H1 (cell line): ENCODE measurements at places on chromosomes 6 and 20. TPM values are rescaled to one million over a fixed set of nuclear protein-coding genes. Genes with fewer than 3 reads are reported as not detected.

GRCh38 chr20:55424968-55425367 is 580.4 kb downstream of the CBLN4 start:
- peaks cover 14% of the 10 kb centered on the region; the same call in 1 of the 2 replicates for H3K4me1 ChIP-seq
- no peak overlapping the region for H3K4me3 ChIP-seq
- H3K36me3 ChIP-seq = no peaks in the 10 kb centered on the region
- H3K27me3 ChIP-seq = no peaks in the 10 kb centered on the region

DNA sequence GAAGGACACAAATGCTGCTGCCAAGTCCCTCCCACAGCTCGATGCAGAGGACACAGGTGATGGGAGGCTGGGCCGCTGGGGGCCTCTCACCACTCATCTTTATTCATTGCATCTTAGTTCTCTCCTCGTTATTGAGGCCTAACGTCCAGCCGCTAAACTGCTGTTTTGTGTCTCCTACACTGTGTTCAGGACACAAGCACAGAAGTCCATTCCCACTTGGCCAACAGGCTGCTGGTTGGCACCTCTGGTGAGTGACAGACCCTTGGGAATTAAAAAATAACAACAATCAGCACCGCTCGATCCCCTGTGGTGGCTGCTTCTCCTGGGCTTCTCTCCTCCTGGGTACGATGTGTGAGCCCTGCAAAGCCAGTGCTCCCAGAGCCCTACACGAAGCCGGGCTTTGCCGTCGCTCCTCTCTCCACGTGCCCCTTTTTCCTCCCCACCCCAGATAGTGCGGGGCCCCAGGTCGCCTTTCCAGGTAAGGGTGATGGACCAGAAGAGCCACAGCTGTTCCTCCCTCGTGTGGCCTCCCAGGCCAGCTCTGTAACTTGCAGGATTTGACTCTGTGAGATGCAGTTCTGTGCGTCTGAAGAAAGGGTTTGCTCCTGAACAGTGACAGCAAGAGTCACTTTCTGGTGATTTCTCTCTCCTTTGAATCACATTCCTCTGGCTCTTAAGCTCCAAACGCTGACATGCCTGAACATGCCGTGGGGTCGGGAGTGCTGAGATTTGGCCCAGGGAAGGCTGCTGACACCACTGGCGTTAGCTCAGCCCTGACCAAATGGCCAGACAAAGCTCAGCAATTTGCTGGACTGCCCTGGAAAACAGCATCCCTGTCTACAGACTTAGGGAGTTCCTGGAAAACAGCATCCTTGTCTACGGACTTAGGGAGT is 59.3 kb downstream of the DLL1 start:
- H3K27me3 ChIP-seq = no peaks in the 10 kb centered on the region
- H3K27ac ChIP-seq = no peak overlapping the region
- peaks cover 10% of the 10 kb centered on the region; the same call in 1 of the 2 replicates for H3K4me1 ChIP-seq
- no peaks in the 10 kb centered on the region for H3K36me3 ChIP-seq

GRCh38 chr6:135183002-135183531 is 2.0 kb downstream of the MYB start:
- H3K27ac ChIP-seq = no peak overlapping the region
- H3K4me3 ChIP-seq = peak overlapping the region; percentile 74
- peaks cover 7% of the 10 kb centered on the region; the same call in 1 of the 2 replicates for H3K4me1 ChIP-seq

- H3K27ac ChIP-seq = no peak overlapping the region
- no peak for DNase-seq
- no peaks in the 10 kb centered on the region for H3K4me1 ChIP-seq
- no peaks in the 10 kb centered on the region for H3K27me3 ChIP-seq
- no peak overlapping the region for H3K4me3 ChIP-seq
- H3K36me3 ChIP-seq = no peaks in the 10 kb centered on the region
Observed at GRCh38 chr6:46821458-46821881, 28.3 kb downstream of the MEP1A start.

The GGTLC1 gene
- total RNA-seq = not detected in 2 replicates

GRCh38 chr6:63537201-63537958 is 34.9 kb upstream of the LOC128125822 start:
- H3K27ac ChIP-seq = no peak overlapping the region
- H3K36me3 ChIP-seq = no peaks in the 10 kb centered on the region

The CDH4 gene
- total RNA-seq = 7.4 and 7.9 TPM in 2 replicates

The CCN6 gene
- total RNA-seq = not detected in 2 replicates

- no peak overlapping the region for H3K4me3 ChIP-seq
- H3K4me1 ChIP-seq = no peaks in the 10 kb centered on the region
- no peak overlapping the region for H3K27ac ChIP-seq
- H3K36me3 ChIP-seq = no peaks in the 10 kb centered on the region
- no peaks in the 10 kb centered on the region for H3K27me3 ChIP-seq
Observed at GRCh38 chr6:145139140-145139850, 596.0 kb downstream of the EPM2A start.

- H3K27me3 ChIP-seq = no peaks in the 10 kb centered on the region
- no peak overlapping the region for H3K4me3 ChIP-seq
- no peak overlapping the region for H3K27ac ChIP-seq
- DNase-seq = no peak
Observed at GRCh38 chr20:17916433-17916891, 52.1 kb downstream of the SNX5 start.

The VGLL2 gene
- total RNA-seq = 0.13 TPM in 1 of 2 replicates, not detected in the other

- no peak for DNase-seq
- peaks cover 3% of the 10 kb centered on the region for H3K4me1 ChIP-seq
- no peak overlapping the region for H3K27ac ChIP-seq
Observed at GRCh38 chr20:58251979-58252591, 23.6 kb upstream of the ANKRD60 start.

- no peaks in the 10 kb centered on the region for H3K36me3 ChIP-seq
- no peaks in the 10 kb centered on the region for H3K27me3 ChIP-seq
- H3K27ac ChIP-seq = no peak overlapping the region
- DNase-seq = no peak
Observed at GRCh38 chr6:135810486-135810885, 41.0 kb upstream of the PDE7B start.

GRCh38 chr6:5999688-6000608 is 6.8 kb downstream of the NRN1 start:
- H3K4me3 ChIP-seq = peak overlapping the region; percentile 25; the same call in 1 of the 2 replicates
- peaks cover 99% of the 10 kb centered on the region for H3K27me3 ChIP-seq
- no peaks in the 10 kb centered on the region for H3K36me3 ChIP-seq
- DNase-seq = no peak
- H3K4me1 ChIP-seq = peaks cover 16% of the 10 kb centered on the region

The TAB2 gene
- total RNA-seq = 57.4 and 63.0 TPM in 2 replicates

DNA sequence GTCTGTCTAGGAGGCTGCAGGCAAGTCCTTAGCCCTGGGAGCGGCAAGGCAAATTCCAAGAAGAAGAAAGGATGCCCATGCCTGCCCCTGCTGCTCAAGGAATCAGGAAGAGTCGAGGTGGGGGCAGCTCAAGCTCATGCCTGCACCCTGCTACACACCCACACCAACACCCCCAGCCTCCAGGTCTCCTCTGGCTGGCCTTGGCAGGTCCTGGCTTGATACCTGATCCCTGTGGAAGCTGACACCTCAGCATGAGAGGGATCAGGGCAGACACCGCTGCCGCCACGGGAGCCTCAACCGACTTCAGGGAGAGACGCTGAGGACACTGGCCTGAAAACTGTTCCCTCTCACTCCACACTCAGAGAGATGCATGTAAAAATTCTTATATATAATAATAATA is 35.5 kb upstream of the MAFB start:
- no peaks in the 10 kb centered on the region for H3K27me3 ChIP-seq
- no peak for DNase-seq
- H3K4me1 ChIP-seq = no peaks in the 10 kb centered on the region
- H3K36me3 ChIP-seq = no peaks in the 10 kb centered on the region

DNA sequence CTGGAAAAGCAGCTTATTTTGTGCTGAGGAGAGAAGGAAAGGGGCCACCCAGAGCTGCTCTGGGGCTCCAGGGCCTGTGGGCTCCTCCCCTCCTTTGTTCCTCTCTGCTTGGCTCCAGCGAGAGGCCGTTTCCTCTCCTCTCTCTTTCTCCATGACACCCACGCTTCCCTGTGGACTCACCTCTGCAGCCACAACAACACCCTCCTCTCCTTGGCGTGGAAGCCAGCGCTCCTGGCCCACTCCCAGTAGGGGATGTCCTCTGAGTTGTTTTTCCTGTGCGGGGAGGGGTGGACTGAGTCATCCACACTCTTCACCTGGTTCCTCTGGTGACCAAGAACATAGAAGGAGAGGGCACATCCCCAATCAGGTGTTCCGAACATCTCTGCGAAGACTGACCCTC is 4.9 kb upstream of the CDSN start:
- H3K4me3 ChIP-seq = no peak overlapping the region
- no peak overlapping the region for H3K27ac ChIP-seq
- no peaks in the 10 kb centered on the region for H3K27me3 ChIP-seq
- DNase-seq = no peak
- no peaks in the 10 kb centered on the region for H3K36me3 ChIP-seq

DNA sequence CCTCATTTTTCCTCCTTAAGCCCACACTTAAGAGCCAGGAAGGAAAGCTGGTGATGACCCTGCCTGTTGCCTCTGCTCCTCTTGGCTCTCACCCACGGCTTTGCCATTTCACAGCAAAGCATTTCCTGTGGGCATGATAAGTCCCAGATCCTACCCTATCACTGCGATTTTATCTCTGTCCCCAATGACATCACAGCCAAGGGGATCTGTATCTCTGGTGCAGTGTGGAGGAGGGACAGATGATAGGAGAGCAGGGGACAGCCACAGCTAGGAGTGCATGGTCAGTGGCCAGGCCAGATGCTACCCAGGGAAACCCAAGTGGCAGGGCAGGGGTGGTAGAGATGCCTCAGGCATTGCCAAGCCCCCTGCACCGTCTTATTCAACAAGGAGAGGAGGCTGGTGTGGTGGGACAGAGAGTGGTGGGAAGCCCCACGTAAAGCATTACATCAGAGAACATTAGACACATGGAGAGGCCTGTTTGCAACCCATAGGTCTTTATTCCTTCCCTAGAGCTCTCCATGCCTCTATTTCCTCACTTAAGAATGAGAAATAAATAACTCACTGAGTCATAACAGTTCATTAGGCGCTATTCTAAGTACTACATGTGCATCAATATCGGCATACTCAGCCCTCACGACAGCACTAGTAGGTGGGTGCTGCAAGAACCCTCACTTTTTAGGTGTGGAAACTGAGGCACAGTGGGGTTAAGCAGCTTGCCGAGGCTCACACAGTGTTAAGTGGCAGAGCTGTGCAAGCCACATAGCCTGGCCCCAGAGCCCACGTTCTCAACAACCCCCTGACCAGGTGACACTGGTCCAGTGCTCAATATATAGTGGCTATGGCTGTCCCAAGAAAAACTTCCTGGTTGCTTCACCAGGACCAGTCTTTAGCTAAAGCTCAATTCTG is 4.6 kb downstream of the TFEB start:
- peaks cover 7% of the 10 kb centered on the region; the same call in 1 of the 2 replicates for H3K27me3 ChIP-seq
- no peak for DNase-seq
- H3K36me3 ChIP-seq = no peaks in the 10 kb centered on the region
- no peak overlapping the region for H3K4me3 ChIP-seq
- H3K27ac ChIP-seq = no peak overlapping the region

DNA sequence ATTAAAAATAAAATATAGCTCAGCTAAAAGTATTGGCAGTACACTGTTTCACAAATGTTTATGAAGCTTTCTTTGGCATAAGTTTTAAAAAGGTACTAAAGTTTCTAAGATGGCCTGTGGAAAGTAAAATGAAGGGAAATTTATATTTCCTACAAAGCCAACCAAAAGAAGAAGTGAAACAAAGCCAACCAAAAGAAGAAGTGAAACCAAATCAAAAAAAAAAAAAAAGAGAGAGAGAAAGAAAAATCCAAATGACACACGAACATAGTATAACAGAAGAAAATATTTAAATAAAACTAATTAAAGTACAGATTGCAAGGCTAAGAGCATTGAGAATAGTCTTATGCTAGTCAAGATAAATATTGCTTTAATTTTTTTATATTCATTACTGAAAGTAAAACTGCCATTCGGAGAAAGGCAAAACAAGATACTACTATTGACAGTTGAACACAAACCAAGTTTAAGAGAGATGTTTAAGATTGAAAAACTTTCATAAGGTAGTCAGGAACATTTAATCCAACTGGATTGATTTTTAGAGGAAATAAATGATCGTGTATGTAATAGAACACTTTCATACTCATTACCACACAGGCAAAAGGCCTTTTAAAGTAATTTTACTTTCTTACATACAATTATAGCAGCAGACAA is 12.8 kb upstream of the KHDRBS2 start:
- no peak overlapping the region for H3K4me3 ChIP-seq
- no peaks in the 10 kb centered on the region for H3K36me3 ChIP-seq
- no peak overlapping the region for H3K27ac ChIP-seq
- H3K4me1 ChIP-seq = no peaks in the 10 kb centered on the region

DNA sequence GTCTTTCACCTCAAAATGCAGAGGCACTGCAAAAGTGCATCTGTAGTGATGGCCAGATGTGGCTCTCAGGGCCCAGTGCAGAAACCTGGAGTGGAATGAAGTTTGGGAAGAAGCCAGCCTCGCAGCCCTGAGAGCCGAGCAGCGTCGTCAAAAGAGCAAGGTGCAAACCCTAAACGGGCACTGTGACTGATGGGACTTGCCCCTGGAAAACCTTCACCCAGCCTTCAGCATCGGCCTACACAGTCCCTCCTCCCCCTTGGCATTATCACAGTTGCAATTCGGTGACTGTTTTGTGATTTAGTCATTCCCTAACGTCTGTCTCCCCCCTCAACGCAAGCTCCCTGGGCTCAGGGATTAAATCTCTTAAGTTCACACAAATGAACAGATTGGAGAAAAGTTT is 38.6 kb downstream of the TAF4 start:
- H3K27me3 ChIP-seq = no peaks in the 10 kb centered on the region
- H3K4me3 ChIP-seq = no peak overlapping the region
- H3K36me3 ChIP-seq = no peaks in the 10 kb centered on the region
- peaks cover 20% of the 10 kb centered on the region for H3K4me1 ChIP-seq

DNA sequence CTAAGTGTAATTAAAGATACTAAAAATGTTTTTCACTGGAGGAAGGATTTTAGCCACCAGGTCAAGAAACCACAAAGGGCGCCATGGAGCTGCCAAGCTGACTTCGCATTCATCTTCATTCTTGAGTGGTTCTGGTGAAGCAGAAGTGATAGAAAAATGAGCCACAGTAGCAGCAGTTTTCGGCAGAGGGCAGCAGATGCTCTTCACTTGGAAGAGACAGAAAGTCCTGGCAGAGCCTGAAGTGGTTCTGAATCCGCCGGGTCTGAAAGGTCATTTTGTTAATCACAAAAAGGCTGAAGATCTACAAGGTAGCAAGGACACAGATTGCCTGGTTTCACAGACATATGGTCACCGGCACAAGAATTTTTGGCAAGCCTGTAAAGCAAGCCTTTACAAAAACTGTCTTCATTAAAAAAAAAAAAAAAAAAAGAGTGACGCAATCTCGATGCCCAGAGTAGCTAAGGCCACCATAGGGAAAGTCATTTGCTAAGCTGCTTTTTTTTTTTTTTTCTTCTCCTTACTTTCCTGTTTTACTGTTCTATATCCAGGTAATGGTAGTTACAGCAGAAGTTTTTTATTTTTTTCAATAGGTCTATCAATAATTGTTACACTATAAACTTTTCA is 345.1 kb upstream of the AGPAT4 start:
- H3K36me3 ChIP-seq = no peaks in the 10 kb centered on the region
- no peaks in the 10 kb centered on the region for H3K27me3 ChIP-seq
- no peak overlapping the region for H3K27ac ChIP-seq
- H3K4me3 ChIP-seq = no peak overlapping the region
- H3K4me1 ChIP-seq = no peaks in the 10 kb centered on the region; the same call in 1 of the 2 replicates

GRCh38 chr6:108083349-108083748 is 8.8 kb upstream of the OSTM1 start:
- no peak overlapping the region for H3K4me3 ChIP-seq
- no peaks in the 10 kb centered on the region for H3K36me3 ChIP-seq
- H3K27ac ChIP-seq = no peak overlapping the region
- no peak for DNase-seq

GRCh38 chr6:16985513-16986284 is 116.2 kb upstream of the STMND1 start:
- H3K27me3 ChIP-seq = no peaks in the 10 kb centered on the region
- no peak overlapping the region for H3K4me3 ChIP-seq
- no peak for DNase-seq
- H3K4me1 ChIP-seq = no peaks in the 10 kb centered on the region
- no peaks in the 10 kb centered on the region for H3K36me3 ChIP-seq

The PNPLA1 gene
- not detected in 2 replicates for total RNA-seq
